ENCODE measurements at places on chromosomes 7 and 10.

- no peaks in the 10 kb centered on the region for H3K4me1 ChIP-seq
- no peak overlapping the region for H3K4me3 ChIP-seq
- H3K27me3 ChIP-seq, result no peaks in the 10 kb centered on the region
- no peaks in the 10 kb centered on the region for H3K36me3 ChIP-seq
These were observed 2.0 kb downstream of the AOC1 start for GRCh38 chr7:150854066-150855000.

DNA sequence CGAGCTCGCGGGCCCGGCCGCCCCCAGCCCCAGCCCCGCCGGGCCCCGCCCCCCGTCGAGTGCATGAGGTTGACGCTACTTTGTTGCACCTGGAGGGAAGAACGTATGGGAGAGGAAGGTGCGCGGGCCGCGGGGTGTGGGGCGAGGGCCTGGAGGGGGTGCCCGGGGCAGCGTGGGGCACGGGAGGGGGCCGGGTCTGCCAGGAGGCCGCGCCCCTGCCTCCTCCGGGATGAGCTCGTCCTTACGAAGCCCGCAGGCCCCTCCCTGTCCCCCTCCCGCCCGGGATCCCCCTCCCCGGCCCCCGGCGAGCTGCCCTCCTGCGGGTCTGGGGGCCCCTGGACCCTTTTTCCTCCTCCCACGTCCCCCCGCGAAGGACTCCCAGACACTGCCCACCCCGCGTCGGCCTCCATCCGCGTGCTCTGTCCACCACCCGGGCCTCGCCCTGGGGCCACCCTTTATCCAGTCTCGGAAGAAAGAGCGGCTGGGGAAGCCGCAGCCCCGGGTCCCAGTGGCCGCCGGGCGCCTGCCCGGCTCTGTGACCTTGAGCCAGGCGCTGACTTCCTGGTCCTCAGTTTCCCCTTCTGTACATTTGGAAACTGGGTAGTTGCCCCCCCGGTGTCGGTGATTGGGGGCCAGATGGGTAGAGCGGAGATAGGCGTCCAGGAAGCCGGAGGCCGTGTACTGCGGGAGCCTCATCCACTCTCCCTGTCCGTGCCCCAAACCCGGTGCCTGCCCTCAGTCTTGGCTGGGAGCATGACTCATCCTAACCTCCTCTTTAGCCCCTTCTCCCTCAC is 521 bp downstream of the LIMK1 start:
- peak overlapping the region; percentile 64 for H3K4me3 ChIP-seq
- H3K27ac ChIP-seq, result peak overlapping the region; percentile 68
- peak; percentile 73 for DNase-seq
- H3K4me1 ChIP-seq, result peaks cover 30% of the 10 kb centered on the region
- no peaks in the 10 kb centered on the region for H3K27me3 ChIP-seq

- DNase-seq, result no peak
- no peak overlapping the region for H3K4me3 ChIP-seq
- H3K4me1 ChIP-seq, result no peaks in the 10 kb centered on the region
- no peaks in the 10 kb centered on the region for H3K27me3 ChIP-seq
- no peak overlapping the region for H3K27ac ChIP-seq
These were observed 69.8 kb downstream of the MET start for GRCh38 chr7:116741625-116742316.

DNA sequence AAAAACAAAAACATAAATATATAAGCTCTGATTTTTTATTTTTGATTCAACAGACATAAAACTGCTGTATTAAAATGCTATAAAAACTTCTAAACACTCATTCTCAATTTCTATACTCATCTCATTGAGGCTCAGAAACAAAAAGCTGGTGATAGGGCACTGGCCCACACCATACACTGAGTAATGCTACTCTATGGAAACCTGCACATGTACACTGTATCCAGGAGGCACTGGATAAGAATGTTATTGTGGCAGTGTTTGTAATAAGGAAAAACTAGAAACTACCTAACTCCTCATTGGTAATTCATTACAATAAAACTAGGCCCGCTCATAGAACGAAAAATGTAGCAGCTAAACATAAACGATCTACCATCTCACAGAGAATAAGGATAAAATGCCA is 23.1 kb downstream of the ERLIN1 start:
- peaks cover 2% of the 10 kb centered on the region for H3K36me3 ChIP-seq
- DNase-seq, result no peak
- H3K4me1 ChIP-seq, result no peaks in the 10 kb centered on the region
- H3K27ac ChIP-seq, result no peak overlapping the region
- H3K4me3 ChIP-seq, result no peak overlapping the region
- no peaks in the 10 kb centered on the region for H3K27me3 ChIP-seq

DNA sequence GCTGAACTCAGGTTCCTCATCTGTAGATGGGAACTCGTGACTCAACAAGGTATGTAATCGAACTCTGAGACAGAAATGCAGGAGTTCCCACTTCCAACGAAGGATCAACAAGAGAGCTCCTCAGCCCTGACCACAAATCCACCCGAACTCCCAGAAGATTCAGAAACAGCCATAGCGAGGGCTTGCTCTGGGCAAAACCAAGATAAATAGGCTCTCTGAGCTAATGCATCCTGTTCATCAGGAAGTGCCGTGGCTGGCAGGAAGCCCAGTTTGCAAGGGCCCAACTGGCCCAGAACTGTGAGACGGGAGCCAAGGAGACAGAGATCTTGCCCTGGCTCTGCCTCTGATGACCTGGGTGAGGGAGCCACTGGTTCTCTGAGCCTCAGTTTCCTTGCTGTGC is 141.7 kb upstream of the PFKP start:
- peak; percentile 59 for DNase-seq
- peaks cover 30% of the 10 kb centered on the region for H3K27me3 ChIP-seq
- no peaks in the 10 kb centered on the region for H3K36me3 ChIP-seq
- peaks cover 5% of the 10 kb centered on the region for H3K4me1 ChIP-seq
- H3K4me3 ChIP-seq, result no peak overlapping the region
- H3K27ac ChIP-seq, result no peak overlapping the region

- no peaks in the 10 kb centered on the region for H3K4me1 ChIP-seq
- H3K27me3 ChIP-seq, result no peaks in the 10 kb centered on the region
- no peak overlapping the region for H3K4me3 ChIP-seq
- no peak overlapping the region for H3K27ac ChIP-seq
- DNase-seq, result no peak
These were observed 18.8 kb upstream of the CHST12 start for GRCh38 chr7:2384354-2385243.

GRCh38 chr7:146740039-146740438 is 623.4 kb downstream of the CNTNAP2 start:
- no peaks in the 10 kb centered on the region for H3K27me3 ChIP-seq
- DNase-seq, result no peak
- H3K36me3 ChIP-seq, result no peaks in the 10 kb centered on the region
- H3K27ac ChIP-seq, result no peak overlapping the region
- H3K4me3 ChIP-seq, result no peak overlapping the region
- no peaks in the 10 kb centered on the region for H3K4me1 ChIP-seq

GRCh38 chr7:120920591-120921274 is 29.8 kb upstream of the ING3 start:
- no peak for DNase-seq
- H3K36me3 ChIP-seq, result no peaks in the 10 kb centered on the region
- H3K4me3 ChIP-seq, result no peak overlapping the region
- H3K27ac ChIP-seq, result no peak overlapping the region
- no peaks in the 10 kb centered on the region for H3K27me3 ChIP-seq

- peaks cover 45% of the 10 kb centered on the region for H3K4me1 ChIP-seq
- DNase-seq, result no peak
- H3K36me3 ChIP-seq, result no peaks in the 10 kb centered on the region
- no peak overlapping the region for H3K4me3 ChIP-seq
These were observed 22.3 kb downstream of the CHST15 start for GRCh38 chr10:124071141-124071540.

- DNase-seq, result no peak
- H3K27me3 ChIP-seq, result no peaks in the 10 kb centered on the region
These were observed 6.1 kb upstream of the RAB11FIP2 start for GRCh38 chr10:118052816-118053215.

DNA sequence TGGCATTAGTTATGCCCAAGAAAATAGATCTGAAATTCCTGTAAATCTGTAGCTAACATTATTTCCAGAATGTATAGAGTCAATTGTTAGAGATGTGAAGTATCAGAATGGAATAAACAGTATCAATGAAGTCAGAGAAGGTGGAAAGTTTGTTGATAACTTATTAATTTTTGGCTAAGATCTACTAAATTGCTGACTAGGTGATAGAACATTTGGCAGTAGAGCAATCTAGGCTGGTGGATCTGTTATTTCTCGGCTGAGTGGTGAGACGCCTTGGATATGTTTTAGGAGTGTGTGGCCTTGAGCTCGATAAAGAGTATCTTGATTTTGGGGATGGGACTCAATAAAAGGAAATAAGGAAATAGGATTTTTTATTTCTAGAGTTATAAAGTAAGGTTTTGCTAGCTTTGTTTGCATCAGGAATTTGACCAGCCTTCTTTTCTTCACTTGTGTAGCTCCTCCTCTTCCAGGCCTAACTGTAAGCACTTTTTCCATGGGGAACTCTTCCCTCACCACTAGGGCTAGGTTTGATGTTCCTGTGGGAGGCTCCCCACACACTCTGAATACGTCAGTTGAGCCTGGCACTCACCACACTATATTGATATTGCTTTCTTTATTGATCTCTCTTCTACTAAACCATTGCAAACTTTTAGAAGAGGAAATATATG is 86.8 kb upstream of the CSTF2T start:
- DNase-seq, result no peak
- peaks cover 61% of the 10 kb centered on the region for H3K4me1 ChIP-seq
- no peak overlapping the region for H3K4me3 ChIP-seq
- no peak overlapping the region for H3K27ac ChIP-seq
- H3K27me3 ChIP-seq, result no peaks in the 10 kb centered on the region
- H3K36me3 ChIP-seq, result no peaks in the 10 kb centered on the region

GRCh38 chr7:89223900-89224395 is 428.4 kb upstream of the TEX47 start:
- no peaks in the 10 kb centered on the region for H3K36me3 ChIP-seq
- no peak overlapping the region for H3K4me3 ChIP-seq
- no peaks in the 10 kb centered on the region for H3K27me3 ChIP-seq
- no peak overlapping the region for H3K27ac ChIP-seq
- H3K4me1 ChIP-seq, result no peaks in the 10 kb centered on the region

GRCh38 chr7:95595746-95596197 is 544 bp downstream of the PDK4 start:
- peaks cover 47% of the 10 kb centered on the region for H3K36me3 ChIP-seq
- no peaks in the 10 kb centered on the region for H3K27me3 ChIP-seq
- DNase-seq, result no peak
- H3K4me1 ChIP-seq, result peaks cover 44% of the 10 kb centered on the region
- peak overlapping the region; percentile 97 for H3K27ac ChIP-seq

GRCh38 chr10:110048781-110049180 is 41.0 kb downstream of the ADD3 start:
- H3K36me3 ChIP-seq, result no peaks in the 10 kb centered on the region
- no peak for DNase-seq
- H3K27ac ChIP-seq, result no peak overlapping the region

Measured in tibial artery (tissue), 4 donors.